ENCODE measurements at places on chromosomes 7 and 10.
A peak's percentile ranks its signal among the peaks of the same experiment; 100 is the strongest.

- no peak for DNase-seq
Measured at GRCh38 chr10:74194999-74195398, 44.0 kb downstream of the ADK start.

GRCh38 chr7:35676211-35676610 is 18.7 kb downstream of the HERPUD2 start:
- DNase-seq, result no peak

DNA sequence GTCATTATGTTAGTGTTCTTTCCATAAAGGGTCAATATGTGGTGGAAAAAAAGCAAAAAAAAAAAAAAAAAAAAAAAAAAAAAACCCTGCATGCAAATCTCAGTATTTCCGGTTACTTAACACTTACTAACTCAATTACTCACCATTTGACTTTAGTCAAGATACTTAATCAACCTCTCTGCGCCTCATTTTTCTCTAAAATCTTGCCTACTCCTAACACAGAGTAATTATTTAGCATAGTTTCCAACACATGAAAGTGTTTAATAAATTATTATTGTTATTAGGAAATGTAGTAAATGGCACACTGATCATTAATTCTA is 27.8 kb downstream of the PPP1R3A start:
- DNase-seq, result no peak

DNA sequence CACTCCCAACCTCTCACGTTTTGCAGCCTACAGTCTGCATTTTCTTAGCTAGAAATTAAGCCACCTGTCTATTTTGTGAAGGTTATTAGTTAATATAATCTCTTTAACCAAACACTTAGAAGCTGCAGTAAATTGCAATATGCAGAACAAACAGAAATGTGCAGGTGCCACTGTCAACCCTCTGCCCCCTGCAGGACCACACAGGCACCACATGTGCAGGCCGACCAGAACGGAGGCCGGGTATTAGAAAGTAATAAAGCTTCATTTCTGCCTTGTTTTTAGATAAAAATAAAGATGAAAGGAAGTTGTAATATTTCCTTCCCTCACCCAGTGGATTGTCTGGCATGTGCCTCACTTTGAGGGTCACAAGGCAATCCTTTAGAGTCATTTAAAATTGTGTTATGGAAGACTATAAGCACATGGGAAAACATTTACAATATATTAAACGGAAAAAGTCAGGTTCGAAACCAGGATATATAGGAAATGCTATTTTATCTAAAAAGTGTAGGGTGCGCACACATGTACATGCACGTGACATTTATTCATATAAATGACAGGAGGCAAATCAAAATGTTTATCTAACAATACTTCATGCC is 158.2 kb downstream of the ARHGAP12 start:
- peak; percentile 48 for DNase-seq

DNA sequence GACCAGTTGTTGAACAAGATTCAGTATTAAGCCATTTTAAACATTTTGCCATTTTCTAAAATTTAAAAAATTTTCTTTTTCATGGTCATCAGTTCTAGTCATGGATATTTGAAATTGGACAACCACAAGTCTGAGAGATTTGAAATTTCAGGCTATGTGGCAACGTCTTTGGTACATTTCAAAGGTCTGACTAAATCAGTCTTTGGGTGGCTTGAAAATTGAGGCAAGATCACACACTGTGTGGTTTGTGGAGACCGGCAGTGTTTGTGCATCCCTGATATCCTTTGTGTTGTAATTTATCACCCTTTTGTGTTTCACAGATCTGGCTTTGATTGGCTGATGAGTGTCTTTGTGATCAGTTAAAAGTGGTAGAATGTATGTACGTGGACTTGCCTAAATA is 35.7 kb downstream of the CCAR1 start:
- no peak for DNase-seq

DNA sequence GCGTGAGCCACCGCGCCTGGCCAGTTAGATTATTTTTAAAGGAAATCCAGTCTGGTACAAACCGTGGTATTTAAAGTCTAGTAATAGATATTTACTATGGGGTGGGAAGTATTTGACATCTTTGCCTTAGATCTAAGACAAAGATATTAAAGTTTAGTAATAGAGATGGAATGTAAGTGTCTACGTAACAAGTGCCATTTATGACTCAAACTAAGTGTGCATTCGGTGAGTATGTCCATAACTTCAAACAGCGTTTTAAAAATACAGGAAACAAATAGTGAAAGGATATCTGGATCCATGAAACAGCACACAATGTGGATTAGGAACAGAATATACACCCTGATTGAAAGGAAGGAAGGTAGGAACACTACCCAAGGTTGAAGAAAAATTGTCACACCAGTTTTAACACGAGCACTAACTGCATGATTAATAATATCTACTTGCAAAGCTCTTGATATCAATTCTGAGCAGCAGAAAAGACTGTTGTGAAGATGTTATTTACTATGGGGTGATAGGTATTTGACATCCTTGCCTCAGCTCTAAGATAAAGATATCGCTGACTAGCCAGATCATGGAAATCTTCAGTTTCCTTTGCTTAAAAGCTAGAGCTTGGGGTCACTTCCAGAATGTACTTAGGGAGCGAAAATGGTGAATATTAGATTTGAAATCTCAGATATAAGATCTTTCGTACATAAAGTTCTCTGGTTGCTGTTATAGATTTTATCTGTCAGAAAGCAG is 48.7 kb downstream of the EPC1 start:
- DNase-seq, result no peak

- no peak for DNase-seq
Measured at GRCh38 chr10:72062382-72062781, 26.0 kb downstream of the SPOCK2 start.

DNA sequence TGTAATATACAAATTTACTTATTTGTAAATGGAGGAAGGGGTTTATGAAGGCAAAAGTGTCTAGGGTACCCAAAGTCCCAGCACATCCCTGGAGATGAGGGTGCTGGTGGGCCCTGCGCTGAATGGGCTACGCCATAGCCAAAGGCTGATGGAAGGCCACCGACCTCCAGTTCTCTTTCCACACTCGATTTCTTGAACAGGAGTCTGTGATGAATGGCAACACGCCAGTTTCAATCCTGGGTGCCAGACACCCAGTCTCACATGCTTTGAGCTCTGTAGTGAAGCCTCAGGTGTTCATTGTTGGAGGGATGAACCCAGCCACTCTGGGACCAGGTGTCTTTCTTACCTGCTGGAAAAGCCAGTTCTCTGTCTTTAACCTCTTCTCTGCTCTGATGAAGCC is 752 bp downstream of the LRMDA start:
- DNase-seq, result no peak

DNA sequence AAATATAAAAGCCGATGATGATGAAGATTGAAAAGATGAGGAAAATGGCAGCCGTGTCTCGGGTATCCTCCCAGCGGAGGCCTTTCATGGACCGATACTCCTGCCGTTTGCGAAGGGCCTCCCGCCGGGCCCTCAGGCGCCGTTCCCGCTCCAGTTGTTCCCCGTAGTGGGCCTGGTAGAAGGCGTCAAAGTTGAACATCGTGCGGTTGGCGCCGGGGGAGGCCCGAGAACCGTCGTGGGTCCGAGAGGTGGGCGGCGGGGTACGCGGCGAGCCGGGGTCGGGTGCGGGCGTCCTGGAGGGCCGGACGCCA is 553 bp downstream of the DNAJC30 start:
- DNase-seq, result no peak

- DNase-seq, result no peak
Measured at GRCh38 chr7:99024066-99024465, 119.8 kb downstream of the SMURF1 start.

DNA sequence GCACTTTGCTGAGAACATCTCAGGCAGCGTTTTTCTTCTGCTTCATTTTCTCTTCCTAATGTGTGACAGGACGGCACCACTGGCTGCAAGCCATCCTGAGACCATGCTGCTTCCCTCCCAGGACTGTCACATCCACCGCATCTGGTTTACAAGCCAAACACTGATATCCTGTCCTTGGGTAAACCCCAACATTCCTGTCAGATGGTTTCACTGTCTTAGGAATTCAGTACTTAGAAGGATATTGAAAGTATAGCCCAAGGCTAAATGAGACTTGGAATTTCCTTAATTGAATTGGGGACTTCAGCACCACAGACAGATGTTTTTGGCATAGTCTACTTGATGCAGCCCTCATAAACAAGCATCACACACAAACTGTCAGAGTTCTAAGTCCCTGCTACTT is 74.2 kb upstream of the PLXNA4 start:
- DNase-seq, result no peak
